ENCODE measurements at places on chromosomes 6 and 20.

DNA sequence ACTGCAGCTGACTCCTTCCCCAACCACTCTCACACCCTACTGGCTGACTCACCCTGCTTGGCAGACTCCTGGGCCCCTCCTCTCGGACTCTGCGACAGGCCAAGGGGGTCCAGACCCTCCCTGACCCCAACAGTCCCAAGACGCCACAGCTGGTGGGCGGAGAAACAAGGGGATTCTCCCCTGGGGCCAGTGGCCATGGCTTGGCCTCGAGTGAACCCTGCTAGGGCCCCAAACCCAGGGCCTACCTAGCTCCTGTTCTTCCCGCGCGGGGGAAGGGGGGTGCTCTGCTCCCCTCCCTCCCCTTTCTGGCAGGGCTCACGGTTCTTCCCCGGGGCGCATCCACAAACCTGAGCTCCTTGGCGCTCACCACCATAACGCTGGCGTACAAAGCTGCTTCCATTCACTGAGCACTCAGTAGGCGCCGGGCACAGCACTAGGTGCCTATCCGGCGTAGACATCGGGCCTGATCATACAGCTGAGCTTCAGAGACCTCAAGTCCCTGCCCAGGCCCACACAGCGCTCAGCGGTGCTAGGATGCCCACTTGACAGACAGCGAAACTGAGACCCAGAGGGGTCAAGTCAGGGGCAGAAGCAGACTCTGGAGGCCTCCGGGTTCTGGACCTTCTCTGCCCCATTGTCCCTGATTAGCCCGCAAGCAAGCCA, 597 bp downstream of the ADA start:
- DNase-seq = no peak

GRCh38 chr6:168015009-168015408, 17.5 kb downstream of the KIF25 start:
- no peak for DNase-seq

DNA sequence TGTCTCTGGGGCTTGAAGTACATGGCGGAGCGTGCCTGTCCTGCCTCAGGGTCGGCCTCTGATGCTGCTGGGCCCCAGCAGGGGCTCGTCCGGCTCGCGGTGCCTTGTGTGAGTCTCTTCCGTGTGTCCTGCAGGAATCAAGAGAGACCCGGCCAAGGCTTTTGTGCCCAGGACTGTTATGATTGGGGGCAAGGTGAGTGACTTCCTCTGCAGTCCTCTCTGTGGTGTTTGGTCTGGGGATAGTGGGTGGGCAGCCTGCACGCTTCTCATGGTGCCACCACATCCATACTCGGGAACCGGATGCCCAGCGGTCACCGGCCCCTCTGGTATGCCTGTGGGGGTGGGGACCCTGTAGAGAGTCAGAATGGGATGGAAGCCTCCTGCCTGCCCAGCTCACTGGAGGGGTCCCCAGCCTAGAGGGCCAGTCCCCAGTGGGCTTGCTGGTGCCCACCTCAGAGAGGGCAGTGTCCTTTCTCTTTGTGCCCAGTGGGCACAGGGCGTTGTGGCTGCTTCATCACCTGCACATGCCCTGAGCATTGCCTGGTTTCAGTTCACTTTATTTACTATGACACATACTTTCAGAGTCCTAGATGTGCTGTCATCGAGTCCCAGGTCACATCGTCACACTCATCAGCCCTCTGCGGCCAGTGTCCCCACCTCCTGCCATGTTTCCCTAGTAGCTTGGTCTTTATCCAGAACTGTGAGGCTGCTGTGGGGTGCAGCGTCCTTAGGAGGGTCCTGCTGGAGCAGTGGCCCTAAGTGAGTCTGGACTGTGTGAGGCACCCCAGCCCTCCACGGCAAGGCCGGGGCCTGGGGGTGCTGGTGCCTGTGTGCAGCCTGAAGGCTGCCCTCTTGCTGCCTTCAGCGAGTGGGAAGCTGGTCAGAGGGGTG, 40.7 kb downstream of the PYGB start:
- DNase-seq = no peak

DNA sequence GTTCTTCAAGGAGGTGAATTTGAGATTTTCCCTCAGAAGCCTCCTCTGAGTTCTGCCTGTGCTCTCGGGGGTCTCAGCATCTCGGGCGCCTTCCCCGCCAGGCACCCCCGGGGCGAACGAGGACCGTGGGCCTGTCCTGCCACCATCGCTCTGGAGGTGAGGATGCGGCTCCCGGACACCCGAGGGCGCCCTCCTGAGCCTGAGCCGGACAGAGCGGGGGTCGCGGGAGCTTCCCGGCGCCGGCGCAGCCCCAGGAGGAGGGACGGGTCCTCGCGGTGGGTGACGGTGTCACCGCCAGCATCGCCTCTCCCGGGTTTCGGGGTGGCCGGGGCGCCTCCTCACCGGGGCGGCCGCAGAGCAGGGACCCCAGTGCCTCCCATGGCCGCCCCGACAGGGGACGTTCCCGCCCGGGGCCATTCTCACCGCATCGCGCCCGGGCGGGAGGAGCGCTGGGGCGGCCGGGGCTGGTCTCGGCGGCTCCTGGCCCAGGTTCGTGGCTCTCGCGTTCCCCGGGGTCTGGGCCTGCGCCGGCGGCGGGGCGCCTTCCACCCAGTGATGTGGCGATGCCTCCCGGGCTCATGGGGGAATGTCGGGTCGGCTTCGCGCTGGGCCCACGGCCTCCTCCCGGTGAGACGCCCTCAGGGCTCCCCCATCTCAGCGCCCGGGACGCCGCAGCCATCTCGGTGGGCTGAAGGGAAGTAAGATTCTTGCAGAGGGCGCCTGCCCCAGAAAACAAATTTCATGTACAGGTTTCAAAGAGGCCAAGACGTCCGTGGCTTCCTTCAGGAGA, 210.5 kb downstream of the ERMARD start:
- no peak for DNase-seq

DNA sequence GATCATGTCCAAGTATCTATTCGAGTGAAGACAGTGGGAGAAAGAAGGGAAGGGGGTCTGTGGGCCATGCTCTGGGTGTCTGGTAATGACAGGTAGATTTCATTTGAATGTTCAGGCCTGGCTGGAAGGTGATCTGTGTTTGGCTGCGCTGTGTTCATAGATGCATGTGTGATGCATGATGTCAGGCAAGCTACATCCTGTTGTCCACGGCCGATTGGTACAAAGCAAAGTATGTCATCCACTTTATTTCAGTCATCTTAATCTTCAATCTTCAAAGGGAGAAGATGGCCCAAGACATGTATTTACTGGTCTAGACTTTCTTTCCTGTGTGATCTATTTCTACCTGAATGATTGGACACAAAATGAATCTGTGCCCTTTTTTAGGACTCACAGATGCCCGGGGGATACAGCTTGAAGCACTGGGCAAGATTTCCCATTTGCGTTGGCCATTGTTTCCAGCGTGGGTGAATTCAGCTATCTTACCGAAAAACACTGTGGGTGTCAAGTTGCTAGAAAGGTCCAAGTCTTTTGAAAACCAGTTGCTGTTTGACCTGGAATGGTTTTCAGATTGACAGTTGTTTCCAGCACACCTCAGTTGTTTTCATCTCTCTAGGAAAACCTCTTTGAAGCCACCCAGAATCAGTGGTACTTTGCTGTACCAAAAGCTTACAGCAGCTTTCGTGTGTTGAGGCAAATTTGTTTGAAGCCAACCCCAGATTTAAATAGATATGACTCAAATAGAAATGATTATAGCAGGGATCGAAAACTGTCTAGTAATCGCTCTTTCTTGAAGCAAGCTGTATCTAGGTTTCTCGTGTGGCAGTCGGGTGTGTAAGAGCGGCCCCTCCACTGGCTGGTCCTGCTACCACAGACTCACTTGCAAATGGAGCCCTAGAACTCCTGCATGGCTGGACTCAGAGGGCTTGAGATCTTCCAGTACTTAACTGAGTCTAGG, 27.2 kb downstream of the DUSP22 start:
- DNase-seq = no peak

DNA sequence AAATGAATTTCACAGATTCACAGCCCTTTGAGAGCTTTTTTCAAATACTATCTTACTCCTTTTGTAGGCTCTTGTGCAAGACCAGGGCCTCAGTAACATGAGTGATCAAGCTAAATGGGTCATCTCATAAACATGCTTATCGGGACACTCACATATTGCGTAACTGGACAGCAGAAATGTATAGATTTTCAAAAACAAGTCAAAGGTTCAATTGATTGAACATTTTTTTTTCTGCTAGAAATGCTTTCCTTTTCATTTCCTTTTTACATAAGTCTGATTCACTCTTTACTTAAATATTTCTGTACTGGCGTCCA, 8.7 kb upstream of the SALL4 start:
- no peak for DNase-seq

DNA sequence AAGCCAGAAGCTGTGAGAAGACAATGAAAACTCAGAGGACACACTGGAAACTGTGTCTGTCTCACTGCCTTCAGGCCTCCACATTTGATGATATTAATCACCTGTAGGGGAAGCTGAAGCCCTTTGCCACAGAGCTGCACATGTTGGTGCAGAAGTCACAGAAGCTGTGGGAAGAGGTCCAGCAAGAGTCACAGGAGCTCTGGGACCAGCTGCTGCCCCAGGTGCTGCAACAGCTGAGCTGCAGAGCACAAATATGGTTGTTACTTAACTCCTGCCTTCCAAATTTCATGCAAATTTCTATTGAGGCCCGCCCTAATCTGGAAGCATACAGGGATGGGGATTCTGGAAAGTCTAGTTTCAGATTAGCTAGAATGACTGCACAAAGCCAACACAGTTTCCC, 169.3 kb downstream of the OGFRL1 start:
- no peak for DNase-seq

DNA sequence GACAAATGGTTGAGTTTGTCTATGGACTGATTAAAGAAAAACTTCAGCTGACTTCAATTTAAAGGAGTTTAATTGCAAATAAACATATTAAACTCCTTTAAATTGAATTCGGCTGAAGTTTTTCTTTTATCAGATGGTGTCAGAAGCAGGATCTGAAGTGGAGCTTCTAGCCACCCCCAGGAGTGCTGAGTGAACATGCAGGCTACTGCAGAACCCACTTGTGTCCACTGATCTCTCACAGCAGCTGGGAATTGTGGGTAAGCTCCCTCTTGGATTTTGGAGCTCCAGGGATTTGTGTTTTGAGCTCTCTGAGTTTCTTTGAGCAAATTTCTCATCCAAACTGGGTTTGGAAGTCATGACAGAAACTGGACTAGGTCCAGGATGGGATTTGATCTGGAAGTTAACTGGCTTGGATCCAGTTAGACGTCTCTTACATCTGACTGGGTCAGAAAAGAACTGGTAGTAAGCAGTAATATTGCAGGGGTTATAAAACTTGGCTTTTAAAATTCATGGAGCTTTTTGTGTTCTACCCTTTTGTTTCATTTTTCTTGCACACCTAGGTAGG, 95.8 kb upstream of the UST start:
- DNase-seq = no peak

DNA sequence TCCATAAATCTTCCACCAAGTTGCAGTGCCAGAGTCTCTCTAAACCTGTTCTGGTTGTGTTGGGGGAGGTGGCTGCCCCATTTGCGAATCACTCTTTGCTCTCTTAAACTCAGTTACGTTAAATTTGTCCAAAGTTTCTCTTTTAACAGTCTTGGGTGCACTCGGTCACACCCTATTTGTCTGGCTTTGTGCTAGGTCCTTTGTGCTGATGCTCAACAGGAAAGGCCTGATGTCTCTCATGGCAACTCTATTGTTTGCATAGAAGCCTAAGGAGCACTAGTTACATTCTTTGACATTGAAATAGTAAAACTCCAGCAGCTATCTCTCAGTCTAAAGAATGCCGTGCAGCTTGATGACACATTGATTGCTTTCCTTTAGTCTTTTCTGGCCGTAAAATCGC, 105.1 kb downstream of the TRMT11 start:
- DNase-seq = no peak

GRCh38 chr20:16709017-16709416, 20.8 kb upstream of the SNRPB2 start:
- no peak for DNase-seq

DNA sequence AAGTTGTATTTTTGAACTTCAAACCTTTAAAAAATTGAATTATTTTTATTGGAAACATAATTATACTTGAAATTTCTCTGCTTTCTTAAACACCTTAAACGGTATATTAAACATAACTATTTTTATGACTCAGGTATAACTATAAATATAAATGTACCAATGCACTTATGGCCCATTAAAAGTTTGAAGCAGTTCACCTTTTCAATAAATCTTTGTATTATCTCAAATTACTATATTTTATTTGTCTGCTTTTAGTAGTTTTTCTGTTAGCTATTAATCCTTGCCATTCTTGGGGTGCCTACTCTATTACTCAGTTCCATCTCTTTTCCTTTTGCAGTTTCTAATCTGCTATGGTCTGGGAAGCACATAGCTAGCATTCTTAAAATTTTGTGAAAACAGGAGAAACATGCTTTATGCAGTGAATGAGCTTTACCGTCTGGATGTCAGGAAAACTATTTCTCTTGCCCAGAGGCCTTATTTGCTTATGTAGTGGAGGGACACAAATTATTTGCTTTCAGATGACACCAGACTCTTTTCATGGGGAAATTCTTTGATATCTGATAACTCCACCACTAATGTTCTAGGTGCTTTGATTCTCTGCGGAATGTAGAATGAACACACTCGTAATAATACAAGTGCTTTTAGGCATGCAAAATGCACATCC, 378.9 kb upstream of the CITED2 start:
- no peak for DNase-seq

Data from amygdala (tissue), 56 donors.